ENCODE measurements at places on chromosomes 7 and 10.

GRCh38 chr7:52088008-52088901, 771.6 kb upstream of the COBL start:
- DNase-seq, result no peak

DNA sequence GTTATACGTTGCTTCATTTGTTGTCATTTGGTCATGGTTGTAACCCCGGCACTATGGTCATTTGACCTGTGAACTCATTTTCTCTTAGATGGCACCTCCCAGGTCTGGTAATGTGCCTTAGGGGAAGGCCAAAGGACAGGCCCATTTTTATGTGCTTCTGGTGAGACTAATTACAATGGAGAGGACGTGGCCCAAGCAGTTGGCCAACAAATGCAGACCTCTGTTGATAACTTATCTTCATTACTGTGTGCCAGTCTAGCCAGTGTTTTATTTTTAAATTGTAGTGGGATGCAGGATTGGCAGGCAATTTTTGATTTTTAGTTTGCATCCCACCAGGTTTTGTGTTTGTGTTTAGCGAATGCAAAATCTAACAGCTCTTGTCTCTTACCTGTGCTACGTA, 321.5 kb upstream of the AKR1E2 start:
- no peak for DNase-seq

DNA sequence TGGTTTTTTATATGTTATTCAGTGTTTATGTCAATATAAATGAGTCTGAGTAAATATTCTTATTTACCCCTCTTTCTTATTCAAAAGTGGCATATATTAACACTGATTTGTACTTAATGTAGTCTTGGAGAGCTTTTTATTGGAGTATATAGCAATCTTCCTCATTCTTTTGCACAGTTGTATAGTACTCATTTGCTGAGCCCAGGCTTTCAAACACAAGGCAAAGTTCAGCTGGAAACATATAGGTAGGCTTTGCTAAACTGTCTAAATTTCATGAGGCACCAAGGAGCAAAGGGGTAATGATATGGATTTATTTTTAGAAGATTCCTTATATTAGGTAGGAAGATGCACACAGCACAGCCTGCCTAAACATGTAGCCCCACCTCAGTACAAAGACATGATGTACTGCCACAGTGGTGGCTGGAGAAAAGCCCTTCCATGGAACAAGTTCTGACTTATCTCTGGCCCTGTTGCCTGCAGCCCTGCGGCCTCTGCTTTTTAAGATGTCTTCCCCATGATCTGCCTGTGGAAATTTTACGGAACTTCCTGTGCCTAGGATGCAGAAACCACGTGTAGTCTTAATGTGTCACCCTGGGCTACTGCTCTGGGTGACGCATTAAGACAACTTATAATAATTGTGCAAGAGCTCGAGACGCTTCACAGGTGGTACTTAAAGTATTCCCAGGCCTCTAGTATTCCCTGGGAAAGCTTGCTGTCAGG, 9.6 kb upstream of the PDCD4 start:
- DNase-seq, result no peak

DNA sequence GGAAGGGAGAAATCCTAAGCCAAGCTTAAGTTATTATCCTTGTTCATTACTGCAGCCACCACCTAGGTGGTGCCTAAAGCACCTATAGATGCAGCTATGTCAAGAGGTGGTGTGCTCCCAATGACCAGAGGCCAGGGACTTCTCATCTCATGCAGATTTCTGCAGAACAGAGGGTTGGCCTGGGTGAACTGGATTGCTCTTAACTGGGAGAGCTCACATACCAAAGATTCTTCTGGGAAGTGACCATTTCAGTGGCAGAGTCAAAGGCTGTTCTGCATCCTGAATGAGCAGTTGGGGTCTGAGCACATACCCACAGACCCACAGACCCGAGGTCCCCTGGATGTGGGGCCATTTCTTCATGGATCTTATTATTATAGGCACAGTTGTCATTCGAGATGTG, 2.1 kb upstream of the CRHR2 start:
- no peak for DNase-seq

DNA sequence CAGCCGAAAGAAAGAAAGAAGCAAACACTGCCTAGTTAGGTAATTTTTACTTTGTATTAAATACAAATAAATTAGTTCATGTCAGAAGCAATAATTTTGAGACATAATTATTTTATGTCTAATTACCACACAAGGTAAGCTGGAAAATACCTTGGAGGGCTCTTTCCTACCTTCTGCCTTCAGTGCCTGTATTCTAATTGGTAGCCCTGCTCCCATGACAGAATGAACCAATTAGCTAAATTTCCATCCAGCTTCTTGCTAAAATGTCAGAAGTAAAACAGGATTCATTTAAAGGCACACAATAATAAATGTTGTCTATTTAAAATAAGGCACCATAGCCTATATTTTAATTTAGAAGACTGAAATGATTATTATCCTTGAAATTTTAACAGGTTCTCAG, 135.4 kb upstream of the POT1 start:
- DNase-seq, result no peak

GRCh38 chr10:3780771-3781467, 4.1 kb downstream of the KLF6 start:
- DNase-seq, result no peak

GRCh38 chr10:851901-852300, 79.6 kb downstream of the LARP4B start:
- no peak for DNase-seq

DNA sequence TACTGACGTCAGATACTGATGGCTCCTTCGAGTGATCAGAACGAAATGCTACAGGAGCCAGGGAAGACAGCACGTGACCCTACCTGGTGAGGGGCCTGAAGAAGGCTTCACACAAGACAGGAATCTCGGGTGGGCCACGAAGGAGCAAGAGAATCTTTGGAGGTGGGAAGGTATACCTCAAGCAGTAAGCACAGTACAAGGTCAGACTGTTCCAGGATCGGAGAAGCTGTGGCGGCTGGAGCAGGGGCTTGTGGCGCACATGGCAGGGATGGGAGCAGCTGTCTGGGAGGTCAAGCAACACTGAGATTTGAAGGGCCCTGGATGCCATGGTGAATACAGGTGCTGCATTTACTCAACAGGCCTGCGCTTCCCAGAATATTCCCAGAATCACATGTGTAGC, 45.4 kb downstream of the C10orf143 start:
- DNase-seq, result no peak

- DNase-seq, result no peak
These were observed 91.4 kb upstream of the PHYHIPL start for GRCh38 chr10:59085054-59085453.

GRCh38 chr7:133652547-133652946, 399.7 kb downstream of the EXOC4 start:
- no peak for DNase-seq

DNA sequence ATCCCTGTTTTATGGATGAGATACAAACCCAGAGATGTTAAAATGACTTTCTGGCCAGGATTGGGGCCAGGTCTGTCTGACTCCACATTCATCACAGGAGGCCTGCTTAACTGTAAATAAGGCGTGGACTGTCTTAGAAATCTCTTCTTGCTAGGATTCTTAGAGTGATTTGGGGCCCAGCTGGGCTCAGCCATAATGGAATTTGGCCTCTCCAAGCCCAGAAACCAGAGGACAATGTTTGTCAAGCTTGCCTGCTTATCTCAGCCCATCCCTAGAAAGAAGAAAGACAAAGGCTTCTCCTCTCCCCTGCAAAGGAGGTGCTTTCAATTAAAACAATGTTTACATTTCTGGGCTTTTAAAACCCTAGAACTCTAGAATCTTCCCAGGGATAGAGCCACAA, 2.9 kb downstream of the HABP2 start:
- DNase-seq, result no peak

GRCh38 chr10:75556320-75556719, 124.9 kb downstream of the LRMDA start:
- no peak for DNase-seq

DNA sequence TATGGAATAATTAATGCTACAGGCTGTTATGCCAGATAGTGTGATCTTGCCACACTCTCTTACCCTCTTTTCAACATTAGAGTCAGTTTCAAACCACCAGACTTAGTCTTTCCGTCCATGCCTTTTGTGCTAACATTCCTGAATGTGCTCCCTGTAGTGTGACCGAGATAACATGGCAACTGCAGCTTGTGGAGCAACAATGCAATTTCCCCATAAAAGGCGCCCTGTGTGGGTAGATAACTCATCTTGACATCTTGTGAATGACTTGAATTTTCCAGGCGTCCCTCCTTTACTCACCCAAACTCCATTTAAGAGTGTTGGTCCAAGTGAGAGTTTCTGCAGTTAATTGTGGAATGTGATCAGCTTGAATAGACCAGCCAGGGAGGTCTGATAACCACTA, 99.6 kb downstream of the DNAH11 start:
- DNase-seq, result no peak

- no peak for DNase-seq
These were observed 103.0 kb downstream of the LRRC18 start for GRCh38 chr10:48836605-48837004.

DNA sequence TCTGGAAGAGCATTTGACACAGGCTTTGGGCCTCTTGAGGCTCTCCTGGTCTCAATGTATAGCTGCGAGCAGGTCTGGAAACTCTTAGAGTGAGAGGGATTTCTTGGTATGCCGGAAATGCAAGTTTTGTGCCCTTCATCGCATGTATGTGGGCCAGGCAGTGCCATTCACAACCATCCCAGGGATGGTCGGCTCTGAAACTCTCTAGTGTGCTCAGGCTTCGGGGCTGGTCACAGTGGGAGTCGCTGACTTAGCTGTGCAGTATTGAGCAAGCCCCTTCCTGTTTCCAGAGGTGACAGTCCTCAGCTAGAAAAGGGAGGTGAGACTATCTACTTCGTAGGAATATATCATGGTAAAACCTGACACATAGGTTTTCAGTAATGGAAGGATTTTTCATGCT, 2.0 kb upstream of the AOAH start:
- no peak for DNase-seq

DNA sequence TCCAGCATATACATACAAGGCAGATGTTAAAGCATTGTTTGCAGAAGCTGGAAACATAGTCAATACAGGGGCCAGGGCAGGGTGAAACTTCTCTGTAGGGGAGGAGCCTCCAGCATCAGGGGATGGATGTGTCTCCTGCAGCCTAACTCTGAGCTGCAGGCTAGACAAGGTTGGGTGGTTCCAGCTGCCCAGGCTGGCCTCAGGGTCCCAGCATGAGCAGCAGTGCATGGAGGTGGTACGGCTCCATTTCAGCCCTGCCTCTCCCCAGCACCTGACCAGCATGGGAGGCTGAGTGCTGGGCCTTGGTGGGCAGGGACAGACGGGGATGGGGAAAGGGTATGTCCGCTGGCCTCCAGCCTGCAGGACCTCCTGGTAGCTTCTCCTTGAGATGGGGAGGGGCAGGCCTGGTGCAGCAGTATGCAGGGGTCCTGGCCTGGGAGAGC, 7.4 kb upstream of the TBRG4 start:
- DNase-seq, result no peak

GRCh38 chr7:128431221-128431620, 21.4 kb upstream of the IMPDH1 start:
- DNase-seq, result no peak

- DNase-seq, result no peak
These were observed 167.3 kb upstream of the CDCA7L start for GRCh38 chr7:22113041-22113440.

DNA sequence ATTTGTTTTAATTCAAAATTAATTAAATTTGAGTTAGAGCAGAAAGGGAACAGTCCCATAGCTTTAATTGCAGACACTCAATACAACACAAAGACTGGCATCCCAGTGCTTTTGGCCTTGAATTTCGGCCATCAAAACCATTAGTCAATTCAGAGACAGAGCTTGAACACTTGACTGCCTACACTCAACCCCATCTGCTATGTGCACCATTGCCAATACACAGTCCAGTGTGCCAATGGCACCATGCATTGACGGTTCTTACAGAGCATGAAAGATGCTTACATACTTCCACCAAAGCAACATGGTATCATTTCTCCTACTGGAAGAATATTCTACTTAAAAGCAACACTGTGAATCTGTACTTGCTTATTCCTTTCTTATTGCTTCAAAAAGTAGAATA, 43.6 kb upstream of the LRRTM3 start:
- no peak for DNase-seq

Data from NCI-H1092 (cell line).